Uterus (tissue), 4 donors: ENCODE measurements at places on chromosomes 2 and 18.

DNA sequence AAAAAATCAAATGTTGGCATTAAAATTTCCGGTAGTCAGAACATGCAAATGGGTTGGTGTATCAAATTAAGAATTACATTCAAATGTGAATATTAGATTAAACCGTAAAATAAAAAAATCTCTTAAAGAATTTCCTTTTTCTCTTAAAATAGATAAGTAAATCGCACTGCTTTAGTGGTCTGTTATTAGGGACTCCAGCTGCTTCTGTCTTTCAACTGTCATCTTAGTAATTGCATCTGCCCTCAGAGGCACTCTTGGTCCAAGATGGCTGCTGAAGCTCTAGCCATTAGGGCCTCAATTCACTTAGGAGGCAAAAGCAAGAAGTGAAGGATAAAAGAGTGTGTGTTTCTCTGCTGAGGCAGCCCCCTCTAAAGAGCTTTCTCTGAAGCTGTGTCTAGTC, 132.4 kb downstream of the MGAT5 start:
- DNase-seq, result no peak

DNA sequence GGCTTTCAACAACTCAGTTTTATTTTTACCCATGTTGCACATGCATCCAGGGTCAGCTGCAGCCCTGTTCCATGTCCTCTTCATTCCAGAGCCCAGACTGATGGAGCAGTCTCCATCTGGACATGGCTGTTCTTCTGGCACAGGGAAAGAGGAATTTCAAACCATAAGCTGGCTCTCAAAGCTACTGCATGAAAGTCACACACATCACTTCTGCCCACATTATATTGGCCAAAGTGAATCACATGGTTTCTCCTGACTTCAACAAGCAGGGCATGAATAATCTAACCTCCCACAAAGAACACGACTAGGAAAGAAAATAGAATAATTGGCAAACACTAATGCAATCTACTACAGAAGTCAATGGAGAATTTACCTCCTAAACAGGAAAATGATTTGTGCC, 94.2 kb downstream of the FTCDNL1 start:
- DNase-seq, result no peak

DNA sequence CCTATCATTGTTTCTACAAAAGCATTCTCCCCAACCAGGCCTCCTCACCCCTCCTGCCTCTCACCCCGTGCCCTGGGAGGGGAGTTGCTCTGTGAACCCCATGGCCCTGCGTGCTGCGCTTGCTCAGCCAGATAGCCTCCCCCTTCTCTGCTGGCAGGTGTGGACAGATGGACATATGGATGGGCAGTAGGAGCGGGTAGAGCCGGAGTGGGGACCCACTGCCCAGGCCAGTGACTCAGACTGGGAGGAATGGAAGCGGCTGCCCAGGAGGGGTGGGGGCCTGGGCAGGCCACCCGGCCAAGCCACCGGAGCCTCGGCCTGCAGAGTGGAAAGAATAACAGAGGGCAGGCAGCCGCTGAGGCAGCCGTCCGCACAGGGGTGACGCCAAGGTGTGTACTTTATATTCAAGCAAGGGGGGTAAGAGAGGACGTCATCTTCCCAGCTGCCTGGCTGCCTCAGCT, 8.7 kb downstream of the CYP26B1 start:
- no peak for DNase-seq

GRCh38 chr18:67913040-67913439, 396.5 kb upstream of the DSEL start:
- no peak for DNase-seq

DNA sequence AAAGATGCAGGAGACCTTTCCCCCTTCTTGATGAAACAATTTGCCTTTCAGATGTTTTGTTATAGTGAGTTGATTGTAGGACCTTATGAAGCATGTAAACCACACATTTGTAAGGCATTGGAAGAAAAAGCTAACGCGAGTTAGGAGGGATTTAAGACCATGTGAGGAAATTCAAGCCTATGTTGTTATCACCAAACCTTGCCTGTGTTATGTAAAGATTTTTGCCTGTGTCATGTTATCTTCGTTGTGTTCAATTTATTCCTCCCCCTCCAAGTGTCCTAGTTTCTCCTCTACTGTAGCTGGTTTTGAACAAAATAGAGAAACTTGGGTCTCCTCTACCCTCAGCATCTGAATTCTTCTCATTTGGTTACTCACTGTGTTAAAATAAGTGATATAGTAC, 173.0 kb downstream of the NEDD4L start:
- no peak for DNase-seq
